Stimulated activated CD4-positive, alpha-beta T cell treated with anti-CD3 and anti-CD28 coated beads, Interleukin-15, amount 100 ng/mL, for 24 hours (primary cell): ENCODE measurements at places on chromosomes 4 and X.

DNA sequence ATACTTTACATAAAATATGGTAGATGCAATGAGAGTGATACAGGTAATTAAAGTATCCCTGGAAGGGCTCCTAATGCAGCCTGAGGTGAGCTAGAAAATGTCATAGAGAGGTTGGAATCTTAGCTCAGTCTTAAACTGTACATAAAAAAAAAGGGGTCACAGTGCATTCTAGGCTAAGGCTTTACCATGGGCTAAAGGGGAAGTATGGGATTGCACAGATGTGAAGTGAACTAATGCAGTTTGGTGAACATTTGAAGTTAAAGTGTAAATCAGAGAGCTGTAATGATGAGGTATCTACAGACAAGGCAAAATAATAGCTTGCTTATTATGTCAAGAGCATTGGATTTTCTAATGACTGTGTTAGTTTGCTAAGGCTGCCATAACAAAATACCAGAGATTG is 405.9 kb downstream of the ADGRL3 start:
- DNase-seq, result no peak

GRCh38 chrX:10486373-10486772 is 134.0 kb downstream of the MID1 start:
- no peak for DNase-seq

DNA sequence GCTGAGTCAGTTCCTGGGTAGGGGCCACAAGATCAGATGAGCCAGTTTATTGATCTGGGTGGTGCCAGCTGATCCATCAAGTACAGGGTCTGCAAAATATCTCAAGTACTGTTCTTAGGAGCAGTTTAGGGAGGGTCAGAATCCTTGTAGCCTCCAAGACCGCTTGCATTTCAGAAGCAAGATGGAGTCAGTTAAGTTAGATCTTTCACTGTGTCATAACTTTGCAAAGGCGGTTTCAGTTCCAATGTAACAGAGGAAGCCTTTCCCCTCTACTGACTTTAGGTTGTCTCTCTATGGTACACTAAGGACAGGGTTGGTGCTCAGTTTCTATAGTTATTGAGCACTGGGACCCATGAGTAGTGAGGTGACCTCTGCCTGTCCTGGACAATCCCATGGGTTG is 127.3 kb upstream of the WDR1 start:
- no peak for DNase-seq

GRCh38 chr4:121057466-121057922 is 14.8 kb downstream of the NDNF start:
- no peak for DNase-seq
